Urinary bladder (tissue), 4 donors: ENCODE measurements at places on chromosomes 11 and 22.
A peak's percentile ranks its signal among the peaks of the same experiment; 100 is the strongest.

- DNase-seq: no peak
Observed at GRCh38 chr22:16917144-16918003, 90.6 kb downstream of the GAB4 start.

DNA sequence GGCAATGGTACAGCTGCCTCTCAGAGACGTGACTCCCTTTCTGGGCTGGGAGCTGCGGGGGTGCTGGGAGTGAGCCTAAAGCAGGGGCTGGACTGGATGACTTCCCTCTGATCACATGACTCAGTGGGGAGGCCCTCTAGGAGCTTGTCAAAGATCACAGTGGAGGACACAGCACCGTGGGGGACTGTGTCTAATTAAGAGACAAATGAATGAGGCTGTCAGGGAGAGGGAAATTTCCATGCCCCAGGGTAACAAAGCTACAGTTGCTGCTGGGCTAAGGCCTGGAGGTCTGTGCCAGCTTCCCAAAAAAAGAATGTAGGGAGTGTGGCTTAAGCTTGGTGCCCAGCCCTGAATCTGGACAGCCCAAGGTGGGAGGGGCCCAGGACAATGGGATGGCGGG, 262.8 kb upstream of the PLET1 start:
- no peak for DNase-seq

GRCh38 chr22:20586403-20586745, 79.0 kb downstream of the MED15 start:
- DNase-seq: no peak

DNA sequence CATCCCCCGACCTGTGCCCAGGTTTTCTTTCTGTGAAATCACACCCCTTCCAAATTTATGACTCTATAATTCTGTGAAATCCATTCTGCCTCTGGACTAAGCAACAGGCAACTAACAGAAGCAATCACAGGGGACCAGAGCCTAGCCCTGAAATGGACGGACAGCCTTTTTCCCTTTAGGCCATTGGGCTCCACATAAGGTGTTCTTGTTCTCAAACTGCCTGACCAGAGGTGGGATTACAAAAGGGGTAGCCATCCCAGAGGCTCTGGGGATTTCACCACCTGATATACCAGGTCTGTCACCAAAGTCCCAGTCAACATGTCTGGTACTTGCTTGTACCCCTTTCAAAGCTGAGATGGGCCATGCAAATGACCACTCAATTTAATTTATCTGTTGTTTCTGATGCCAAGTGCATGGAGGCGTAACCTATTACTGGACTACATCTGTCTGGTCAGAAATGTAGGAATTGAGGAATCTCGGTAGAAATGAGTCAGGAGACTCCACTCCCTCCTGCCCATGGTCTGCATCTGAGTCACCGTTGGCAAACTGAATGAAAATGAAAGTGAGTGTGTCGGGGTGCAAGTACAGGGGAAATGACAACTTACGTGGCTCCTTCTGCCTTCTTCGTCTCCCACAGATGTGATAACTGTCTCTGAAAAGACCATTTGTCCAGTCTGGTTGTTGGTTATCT, 10.2 kb downstream of the DKK3 start:
- no peak for DNase-seq

DNA sequence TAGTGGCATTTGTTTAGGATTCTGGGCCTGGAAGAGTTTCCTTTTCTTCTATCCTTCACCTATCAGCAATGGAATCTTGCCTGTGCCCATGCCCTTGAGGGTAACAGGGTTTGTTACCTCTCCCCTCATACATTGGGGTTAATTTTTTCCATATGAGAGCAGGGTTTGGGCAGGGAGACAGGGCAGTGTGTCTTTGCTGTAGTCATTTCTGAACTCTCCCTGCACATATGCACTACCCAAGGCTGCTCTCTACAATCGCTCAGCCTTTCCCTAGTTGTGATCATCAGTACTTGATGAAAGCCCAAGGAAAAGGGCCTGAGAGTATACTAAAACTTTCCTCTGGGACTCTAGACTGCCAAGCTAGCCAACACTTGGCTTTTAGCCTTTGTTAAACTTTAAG, 95.7 kb downstream of the LRRC32 start:
- DNase-seq: no peak

DNA sequence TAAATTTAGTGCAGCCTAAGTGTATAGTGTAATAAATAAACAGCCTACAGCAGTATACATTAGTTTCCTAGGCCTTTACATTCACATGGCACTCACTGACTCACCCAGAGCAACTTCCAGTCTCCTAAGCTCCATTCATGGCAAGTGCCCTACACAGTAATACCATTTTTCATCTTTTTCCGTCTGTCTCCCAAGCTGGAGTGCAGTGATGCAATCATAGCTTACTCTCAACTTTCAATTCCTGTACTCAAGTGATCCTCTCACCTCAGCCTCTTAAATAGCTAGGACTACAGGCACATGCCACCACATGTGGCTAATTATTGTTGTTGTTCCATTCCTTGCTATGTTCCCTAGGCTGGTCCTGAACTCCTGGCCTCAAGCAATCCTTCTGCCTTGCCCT, 54.4 kb downstream of the FCHSD2 start:
- DNase-seq: no peak

DNA sequence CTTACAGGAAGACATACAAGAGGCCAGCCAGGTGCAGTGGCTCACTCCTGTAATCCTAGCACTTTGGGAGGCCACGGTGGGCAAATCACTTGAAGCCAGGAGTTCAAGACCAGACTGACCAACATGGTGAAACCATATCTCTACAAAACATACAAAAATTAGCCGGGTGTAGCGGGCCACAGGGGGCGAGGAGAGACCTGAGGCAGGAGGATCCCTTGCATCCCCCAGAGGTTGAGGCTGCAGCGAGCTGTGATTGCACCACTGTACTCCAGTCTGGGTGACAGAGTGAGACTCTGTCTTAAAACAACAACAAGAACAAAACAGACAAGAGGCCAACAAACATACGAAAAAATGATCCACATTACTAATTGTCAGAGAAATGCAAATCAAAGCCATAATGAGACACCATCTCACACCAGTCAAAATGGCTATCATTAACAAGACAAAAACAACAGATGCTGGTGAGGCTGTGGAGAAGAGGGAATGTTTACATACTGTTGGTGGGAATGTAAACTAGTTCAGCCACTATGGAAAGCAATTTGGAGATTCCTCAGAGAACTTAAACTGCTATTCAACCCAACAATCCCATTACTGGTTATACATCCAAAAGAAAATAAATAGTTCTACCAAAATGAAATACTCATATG, 498.8 kb upstream of the ARHGAP42 start:
- no peak for DNase-seq

DNA sequence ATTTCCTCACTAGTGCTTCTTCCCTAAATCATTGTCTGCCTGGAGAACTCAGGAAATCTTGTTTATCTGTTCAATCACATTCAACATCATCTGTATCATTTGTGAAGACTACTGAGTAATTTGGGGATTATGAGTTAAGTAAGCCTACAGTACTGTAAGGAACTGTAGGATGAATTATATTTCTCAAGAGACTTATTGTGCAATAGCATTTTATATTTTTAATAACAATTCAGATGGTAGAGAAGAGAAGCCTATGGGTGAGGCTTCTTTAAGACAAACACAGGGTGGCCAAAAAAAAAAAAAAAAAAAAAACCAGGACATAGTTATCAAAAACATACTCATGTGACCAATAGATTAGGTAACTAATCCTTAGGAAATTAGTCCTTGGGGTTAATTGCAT, 282.7 kb downstream of the FAM181B start:
- DNase-seq: no peak

DNA sequence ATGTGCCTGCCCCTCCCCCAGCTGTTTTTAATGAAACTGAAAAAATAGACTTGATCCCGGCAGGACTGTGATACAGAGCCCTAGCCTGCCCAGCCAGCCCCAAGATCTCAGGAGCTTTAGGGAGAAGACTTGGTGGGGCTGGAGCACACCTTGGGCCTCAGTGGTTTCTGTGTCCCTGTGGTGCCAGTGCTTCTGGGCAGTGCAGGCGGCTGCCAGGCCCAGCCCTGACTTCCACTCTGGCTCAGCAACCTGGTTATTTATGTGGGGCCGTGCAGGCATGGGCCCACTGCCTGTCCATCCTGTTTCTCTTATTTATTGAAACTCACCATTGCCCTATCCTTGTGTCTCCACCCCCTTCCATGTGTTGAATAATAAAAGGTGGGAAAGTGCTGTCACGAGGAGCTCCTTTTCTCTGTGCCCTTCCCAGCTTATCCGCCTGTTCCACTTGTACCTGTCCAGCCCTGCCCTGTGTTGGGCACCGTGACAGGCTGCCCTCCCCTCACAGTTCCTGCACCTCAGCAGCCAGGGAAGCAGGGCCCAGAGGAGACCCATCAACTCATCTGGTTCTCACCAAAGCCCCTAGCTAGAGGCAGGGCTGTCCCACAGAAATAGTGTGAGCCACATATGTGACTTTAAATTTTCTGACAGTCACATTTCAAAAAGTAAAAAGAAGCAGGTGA, 20.2 kb downstream of the RELT start:
- no peak for DNase-seq

DNA sequence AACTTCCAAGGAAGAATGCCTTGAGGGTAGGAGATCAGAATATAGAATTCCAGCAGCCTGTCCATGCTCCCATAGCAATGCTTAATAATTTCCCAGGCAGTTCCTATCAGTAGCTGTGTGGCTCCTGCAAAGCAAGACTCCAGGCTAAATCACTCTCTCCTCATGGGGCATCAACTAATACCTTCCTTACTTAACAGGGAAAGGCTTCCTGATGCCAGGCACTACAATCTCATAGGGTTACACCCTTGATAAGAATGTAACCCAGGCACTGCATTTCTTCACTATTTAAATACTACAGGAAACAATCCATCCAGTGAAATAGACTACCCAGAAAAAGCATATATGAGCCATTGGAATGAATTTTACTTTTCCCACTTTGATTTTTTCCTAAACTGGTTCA, 615.0 kb upstream of the ARHGAP42 start:
- DNase-seq: no peak

- DNase-seq: no peak
Observed at GRCh38 chr11:29125606-29126005, 891.2 kb downstream of the KCNA4 start.

- no peak for DNase-seq
Observed at GRCh38 chr11:92128026-92128425, 96.6 kb upstream of the FAT3 start.

GRCh38 chr11:34050581-34051348, 766 bp upstream of the CAPRIN1 start:
- peak; percentile 21 for DNase-seq

DNA sequence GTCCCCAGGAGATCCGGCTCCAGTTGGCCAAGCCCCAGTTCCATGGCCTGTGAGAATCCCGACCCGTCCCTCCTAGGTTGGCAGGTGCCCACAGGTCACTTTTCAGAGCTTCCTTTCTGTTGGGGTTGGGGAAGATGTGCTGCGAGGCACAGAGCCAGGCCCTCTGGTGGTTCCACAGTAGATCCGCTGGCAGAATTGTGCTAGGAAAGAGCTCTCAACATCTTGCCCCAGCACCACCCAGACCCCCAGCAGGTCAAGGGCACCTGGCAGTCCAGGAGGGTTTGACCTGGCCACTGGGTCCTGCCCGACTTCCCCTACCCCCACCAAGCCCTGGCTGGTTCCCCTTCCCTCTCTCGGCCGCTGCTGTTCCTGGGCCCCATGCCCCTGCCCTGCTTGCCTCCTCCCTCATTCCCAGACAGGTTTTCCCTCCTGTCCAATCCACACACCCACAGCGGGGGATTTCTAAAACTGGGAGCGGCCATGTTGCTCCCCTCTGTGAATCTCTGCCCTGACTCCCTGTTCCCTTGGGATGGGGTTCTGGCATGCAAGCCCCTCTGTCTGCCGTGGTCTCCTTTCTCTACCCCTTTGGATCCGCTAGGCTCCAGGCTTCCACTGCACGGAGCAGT, 26.2 kb upstream of the GCAT start:
- no peak for DNase-seq

DNA sequence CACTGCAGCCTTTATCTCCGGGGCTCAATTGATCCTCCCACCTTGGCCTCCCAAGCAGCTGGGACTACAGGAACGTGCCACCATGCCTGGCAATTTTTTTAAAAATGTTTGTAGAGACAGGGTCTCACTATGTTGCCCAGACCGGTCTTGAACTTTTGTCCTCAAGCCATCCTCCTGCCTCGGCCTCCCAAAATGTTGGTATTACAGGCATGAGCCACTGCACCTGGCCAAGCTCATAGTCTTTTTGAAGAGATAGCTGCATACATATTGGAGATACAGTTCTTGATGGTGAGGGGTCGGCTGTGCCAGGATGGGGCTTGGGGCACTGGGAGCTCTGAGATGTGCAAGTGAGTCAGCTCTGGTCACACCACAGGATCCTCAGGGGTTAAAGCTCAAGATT, 53.2 kb downstream of the CHRDL2 start:
- DNase-seq: no peak

DNA sequence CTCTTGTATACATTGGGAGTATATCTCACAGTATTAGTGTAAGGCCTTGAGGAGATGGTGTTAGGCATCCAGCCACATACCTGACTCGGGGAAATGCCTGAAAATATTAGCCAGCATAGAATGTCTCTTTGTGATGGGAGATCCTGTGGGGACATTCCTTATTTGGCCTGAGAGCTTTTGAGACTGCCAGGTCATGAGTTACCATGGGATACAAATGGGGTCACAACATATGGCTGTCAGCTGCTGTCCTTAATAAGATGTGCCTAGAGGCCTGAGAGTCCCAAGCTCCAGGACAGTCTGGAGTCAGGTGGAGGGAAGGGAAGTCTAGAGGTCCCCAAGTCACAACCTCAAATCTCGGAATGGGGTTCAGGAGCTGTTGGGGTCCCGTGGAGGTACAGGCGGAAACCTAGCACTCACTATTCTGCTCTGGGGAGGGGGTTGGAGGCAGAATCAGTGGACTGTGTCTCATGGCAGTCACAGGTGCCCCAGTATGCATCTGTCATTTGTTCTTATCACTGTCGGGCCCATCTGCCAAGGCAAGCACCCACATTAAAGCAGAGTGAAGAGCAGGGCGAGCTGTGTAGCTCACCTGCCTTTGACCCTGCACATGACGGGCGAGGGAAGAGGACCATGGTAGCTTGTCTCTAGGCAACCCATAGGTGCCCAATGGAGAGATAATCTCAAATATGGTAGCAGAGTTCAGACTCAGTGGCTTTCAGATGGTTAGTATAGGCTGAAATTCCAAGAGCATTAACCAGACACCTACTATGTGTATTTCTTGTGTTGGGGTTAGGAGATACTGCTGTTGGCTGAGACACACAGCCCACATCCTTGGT, 29.9 kb downstream of the KCNQ1OT1 start:
- no peak for DNase-seq

DNA sequence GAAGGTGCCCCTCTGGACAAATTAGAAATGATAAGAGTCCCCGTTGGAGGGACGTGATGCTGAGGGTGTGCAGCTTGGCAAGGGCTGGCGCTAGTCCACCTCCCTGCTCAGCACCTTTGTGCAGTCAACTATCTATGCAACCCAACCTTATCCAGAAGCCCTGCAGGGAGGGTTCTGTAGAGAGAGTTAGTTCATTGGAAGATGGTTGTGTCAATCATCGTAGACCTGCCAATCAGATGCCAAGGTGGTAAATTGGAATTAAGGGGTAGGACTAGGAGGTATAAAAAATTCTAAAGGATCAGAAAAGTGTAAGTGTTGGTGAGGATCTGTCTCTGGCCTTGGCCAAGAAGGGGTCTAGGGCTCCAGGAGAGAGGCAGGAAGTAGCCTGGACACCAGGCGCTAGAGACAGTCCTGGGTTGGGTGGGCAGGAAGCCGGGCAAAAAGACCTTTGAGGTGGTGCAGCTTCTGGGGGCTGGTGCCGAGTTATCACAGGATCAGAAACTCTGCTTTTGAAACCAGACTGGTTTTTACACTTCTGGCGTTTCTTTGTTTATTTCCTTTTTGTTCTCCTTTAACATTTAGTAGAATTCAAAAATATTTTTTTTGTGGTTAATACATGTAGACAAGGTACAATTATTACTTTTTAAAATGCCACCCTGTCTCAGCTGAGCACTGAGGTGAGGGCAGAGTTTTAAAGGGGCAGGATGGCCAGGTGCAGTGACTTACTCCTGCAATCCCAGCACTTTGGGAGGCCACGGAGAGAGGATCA, 1.6 kb downstream of the C1QTNF6 start:
- DNase-seq: no peak
